C1 segment of cervical spinal cord (tissue), 14 donors: ENCODE measurements at places on chromosomes 7 and 10.

GRCh38 chr10:120931423-120931822, 80.3 kb downstream of the WDR11 start:
- no peak for DNase-seq

DNA sequence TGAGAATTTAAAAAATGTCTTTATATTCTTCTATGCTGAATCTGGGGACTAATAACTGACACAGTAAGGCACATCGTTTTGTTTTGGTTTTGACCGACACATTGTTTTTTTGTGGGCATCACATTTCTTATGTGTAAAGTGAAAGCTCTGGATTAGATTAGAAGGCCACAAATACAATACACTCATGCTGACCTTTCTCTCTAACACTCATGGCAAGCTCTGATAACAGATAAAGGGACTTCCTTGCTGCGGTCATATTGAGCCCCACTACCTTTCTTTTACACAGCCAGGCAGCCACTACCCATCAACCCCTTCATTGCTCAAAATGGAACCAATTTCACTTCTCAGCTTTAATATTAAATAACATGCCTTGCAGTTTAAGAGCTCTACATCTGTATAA, 26.0 kb downstream of the PPP1R3A start:
- no peak for DNase-seq

DNA sequence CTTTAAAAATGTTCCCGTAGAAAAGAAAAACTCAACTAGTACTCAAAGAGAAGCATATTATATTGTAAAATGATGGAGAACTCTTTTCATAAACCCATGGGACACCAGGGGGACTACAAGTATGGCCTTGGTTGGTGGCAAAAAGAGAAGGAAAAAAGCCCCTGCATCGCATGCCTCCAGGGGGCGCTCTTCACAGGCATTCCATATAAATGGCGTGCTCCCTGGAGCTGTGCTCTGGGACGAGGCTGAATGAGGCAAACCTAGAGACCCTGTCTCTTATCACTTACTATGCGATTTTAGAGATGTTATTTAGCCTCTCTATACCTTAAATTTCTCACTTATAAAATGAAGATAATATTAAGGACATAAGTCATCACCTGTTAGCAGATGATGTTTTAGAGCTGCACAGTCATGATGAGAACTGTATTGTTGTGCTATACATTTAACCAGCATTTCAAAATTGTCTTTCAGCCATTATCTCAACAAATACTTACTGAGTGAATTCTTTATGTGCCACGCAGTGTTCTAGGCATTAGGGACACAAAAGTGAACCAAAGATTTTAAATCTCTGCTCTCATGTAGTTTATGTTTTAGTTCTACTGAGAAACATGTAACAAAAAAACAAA, 105.8 kb downstream of the ARHGAP21 start:
- no peak for DNase-seq

DNA sequence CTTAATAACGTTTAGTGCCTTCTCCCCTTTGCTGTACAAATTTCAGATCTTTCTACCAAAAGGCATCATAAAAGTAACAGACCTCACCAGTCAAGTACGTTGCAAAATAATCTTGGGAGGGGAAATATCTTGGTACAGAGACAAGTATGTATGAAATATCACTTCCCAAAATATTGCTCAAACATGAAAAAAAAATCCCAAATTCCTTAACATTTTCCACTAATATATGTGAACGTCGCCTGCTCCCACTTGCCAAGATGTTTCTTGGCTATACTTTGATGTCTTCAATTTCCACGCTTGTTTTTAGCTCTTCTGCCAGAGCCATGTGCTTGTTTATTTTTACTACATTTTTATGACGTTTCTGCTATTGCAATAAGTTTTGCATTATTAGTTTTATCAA, 223.5 kb downstream of the PLXNA4 start:
- no peak for DNase-seq

GRCh38 chr7:148621563-148621962, 31.0 kb downstream of the C7orf33 start:
- DNase-seq: no peak

DNA sequence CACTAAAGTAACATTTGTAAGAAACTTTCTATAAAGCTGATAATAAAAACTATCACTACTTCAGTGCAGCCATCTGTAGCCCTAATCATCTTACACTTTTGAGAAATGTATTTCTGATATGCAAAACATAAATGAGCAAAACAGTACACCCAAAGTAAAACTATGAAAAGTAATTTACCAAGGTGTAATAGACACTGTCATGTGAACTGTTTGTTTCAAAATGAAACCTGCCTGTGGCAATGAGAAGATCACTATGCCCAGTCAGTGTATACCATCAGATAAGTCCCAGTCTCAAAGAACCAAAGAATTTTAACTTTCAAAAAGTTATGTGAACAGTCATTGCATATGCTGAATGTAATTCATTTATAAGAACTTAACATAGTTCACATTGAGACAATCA, 398.1 kb downstream of the CDC14C start:
- no peak for DNase-seq

- DNase-seq: no peak
Measured at GRCh38 chr7:68793513-68793912, 804.8 kb upstream of the AUTS2 start.

DNA sequence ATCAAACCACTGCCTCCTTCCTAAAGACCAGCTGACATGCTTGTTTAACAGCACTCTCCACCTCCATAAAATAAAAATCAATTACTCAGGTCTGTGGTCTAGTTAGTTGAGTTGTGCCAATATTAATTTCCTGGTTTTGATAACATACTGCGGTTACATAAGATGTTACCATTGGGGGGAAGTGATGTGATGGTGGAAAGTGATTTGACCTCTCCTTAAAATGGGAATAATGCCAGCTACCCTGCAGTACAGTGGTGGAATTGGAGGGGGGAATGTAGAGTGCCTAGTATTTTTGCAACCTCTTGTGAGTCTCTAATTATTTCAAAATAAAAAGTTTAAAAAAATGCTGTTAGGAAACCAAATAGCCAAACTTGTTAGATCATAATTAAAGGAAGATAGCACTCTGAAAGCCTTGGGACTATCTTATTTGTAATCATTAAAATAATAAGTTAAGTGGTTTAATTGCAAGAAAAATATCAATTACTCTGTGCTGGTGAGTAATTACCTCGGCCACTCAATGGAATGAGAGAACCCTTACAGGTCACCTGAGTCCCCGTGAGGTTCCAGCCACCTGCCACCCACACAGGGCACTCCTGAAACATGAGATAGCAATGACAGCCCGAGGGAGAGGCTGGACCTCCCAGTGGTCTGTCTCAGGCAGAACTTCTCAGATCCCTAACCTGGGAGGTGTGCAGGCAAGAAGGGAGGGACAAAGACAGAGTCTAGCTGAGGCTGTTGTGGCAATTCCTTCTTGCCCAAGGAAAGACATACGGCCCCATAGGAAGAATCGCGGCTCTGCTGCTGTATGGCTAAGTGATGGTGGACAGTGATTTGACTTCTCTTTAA, 94.1 kb downstream of the SH3PXD2A start:
- DNase-seq: no peak

DNA sequence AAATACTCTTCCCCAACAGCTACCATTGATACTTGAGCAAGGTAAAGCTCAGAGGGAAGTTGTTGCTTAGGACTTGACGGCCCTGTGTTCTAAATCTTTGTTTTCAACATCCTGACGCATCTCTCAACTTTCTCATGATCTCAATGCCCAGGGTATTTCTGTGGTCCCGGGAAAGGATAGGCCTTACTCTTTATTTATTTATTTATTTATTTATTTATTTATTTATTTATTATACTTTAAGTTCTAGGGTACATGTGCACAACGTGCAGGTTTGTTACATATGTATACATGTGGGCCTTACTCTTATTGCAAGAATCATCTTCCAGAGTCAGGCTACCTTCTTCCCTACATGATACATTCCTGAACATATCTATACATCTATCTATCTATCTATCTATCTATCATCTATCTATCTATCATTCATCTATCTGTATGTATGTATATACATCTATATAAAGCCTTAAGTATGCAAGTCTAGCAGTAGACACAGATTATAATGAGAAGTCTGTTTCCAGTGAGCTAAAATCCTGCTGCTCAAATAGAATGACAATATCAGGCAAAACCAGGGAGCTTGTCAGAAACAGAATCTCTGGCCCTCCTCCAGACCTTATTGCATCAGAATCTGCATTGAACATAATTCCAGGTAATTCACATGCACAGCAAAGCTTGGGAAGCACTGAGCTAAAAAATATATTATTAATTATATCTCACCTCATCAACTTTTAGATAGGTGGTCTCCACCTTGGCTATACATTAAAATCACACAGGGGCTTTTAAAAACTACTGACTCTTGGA, 12.2 kb upstream of the CPA5 start:
- no peak for DNase-seq
